AG04450 (cell line): ENCODE measurements at places on chromosomes 5 and 9. TPM values are rescaled to one million over a fixed set of nuclear protein-coding genes. Genes with fewer than 3 reads are reported as not detected.

Gene PCDHGA10
- 9.2 and 11.7 TPM in 2 replicates for polyA plus RNA-seq

Gene BARHL1
- polyA plus RNA-seq, result not detected in 2 replicates

DNA sequence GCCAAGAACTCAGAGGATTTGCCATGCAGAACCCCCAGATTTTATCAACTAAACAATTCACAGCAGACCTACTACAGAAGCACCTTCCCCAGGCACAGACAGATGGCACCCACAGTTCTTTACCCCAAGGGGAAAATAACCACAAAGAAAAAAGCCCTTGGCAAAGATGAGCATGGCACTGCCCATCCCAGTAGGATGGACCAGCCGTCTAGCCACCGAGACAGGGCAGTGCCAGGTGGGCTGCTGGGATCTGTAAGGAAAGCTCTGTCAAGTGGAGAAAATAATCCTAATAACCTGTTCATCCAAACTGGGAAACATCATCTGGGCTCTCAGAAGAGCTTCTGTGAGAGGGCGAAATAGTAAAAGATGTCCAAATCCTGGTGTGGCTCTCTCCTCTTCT is 130.0 kb downstream of the COL23A1 start:
- no peak for DNase-seq

DNA sequence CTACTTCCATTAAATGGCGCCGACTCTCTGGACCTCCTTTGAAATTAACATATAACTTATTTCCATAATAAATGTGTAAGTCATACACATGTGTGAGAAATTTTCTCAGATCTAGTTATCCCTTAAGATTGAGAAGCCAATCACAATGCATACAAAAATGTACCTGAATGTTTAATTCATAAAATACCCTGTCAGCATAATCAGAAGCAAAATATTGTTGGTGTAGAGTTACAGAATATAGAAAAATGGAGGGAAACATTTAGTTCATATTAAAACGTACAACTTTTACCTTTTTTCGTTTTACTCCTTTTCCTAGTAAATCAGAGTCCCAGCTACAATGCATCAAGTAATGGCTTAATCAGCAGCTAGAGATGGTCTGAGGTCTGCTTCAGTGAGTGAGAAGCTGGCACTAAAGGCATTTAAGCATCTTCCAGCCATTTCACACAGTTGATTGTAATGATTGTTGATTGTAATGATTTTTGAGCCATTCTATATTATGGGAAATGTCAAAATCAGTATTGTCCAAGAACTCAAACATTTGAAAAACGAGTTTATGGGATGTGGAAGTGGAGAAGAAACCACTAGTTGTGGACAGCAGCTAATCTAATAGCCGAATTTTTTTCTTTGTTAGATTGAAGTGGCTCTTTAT is 81.8 kb downstream of the ANXA1 start:
- no peak for DNase-seq

DNA sequence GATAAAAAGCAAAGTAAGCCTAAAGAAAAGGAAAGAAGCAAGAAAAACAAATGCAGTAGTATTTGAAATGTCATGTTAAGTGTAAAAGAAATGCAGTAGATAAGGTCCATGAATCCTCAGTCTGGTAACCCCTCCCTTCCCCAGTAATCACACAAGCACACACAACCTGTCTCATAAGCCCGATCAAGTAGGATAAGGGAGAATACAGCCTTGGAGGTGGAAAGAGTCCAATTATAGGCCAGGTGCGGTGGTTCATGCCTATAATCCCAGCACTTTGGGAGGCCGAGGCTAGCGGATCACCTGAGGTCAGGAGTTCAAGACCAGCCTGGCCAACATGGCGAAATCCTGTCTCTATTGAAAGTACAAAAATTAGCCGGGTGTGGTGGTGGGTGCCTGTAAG is 117.9 kb downstream of the GADD45G start:
- no peak for DNase-seq

DNA sequence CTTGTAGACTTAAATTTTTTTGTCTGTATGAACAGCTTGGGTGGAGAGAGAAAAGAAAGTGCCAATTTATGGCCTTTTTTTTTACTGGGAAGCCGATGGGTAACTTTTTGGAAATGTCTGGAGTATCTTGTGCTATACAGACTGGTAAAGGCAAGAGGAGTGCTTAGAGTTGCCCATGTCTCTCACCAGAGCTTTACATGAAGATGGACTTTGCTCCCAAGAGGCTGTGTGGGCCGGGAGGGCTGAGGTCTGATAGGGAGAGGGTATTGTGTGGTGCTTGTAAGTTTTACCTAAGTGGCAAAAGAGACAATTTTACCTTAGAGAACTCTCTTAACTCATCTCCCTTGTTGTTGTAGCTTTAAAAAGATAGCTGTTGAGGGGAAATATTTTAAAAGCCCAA is 203.2 kb downstream of the SEMA6A start:
- DNase-seq, result no peak

- DNase-seq, result no peak
These were observed 22.7 kb upstream of the ANKRD34B start for GRCh38 chr5:80592761-80593160.

DNA sequence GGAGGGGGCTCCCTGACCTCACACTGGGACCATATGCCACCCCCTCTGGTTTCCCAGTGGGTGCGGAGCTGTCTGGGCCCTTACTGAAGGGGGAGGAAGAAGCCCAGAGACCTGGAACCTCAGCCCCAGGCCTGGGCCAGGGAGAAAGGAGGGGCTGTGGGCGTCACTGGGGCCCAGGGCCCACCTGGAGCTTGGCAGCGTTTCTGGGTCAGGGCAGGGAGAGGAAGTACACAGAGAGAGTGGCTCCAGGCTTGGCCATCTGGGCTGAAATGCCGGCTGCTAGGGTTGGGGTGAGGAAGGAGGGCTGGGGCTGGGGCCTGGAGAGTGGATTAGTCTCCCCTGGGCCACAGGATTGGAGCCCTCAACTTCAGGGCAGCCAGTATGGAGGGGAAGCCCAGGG is 6.4 kb upstream of the DAB2IP start:
- DNase-seq, result no peak

DNA sequence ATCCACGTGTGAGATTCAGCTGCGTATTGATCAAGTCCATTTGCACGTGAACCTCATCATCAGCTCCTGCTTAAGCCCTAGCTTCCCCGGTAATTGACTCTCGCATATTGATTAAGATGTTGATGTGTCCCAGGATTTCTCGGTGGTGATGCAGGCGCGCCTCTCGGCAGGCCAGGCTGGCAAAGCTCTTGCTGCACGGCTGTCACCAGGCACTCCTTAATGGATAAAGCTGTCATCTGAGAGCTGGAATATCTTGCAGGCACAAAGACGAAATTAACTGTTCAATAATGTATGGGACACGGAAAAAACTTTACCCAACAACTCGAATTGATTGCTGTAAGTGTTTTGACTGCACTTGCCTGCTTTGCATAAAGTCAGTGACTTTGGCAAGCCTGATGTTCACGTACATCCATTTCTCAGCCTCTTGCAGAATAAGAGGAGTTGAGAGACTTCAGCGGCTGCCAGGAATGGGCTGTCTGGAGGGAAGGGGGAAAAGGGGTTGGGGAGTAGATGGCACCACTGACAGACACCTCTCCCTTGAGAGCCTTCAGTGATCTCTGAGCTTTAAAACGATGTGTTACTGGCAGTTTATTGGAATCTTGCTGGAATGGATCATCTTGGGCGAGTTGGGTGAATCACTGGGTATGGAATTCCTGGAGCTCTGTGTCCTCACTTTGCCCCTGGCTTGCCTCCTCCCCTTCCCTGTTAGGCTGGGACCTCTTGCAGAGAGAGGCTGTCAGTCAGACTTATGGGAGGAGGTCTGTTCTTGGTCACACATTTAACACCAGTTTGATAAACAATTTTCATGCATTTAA is 650.3 kb downstream of the CCDC171 start:
- peak; percentile 70 for DNase-seq

DNA sequence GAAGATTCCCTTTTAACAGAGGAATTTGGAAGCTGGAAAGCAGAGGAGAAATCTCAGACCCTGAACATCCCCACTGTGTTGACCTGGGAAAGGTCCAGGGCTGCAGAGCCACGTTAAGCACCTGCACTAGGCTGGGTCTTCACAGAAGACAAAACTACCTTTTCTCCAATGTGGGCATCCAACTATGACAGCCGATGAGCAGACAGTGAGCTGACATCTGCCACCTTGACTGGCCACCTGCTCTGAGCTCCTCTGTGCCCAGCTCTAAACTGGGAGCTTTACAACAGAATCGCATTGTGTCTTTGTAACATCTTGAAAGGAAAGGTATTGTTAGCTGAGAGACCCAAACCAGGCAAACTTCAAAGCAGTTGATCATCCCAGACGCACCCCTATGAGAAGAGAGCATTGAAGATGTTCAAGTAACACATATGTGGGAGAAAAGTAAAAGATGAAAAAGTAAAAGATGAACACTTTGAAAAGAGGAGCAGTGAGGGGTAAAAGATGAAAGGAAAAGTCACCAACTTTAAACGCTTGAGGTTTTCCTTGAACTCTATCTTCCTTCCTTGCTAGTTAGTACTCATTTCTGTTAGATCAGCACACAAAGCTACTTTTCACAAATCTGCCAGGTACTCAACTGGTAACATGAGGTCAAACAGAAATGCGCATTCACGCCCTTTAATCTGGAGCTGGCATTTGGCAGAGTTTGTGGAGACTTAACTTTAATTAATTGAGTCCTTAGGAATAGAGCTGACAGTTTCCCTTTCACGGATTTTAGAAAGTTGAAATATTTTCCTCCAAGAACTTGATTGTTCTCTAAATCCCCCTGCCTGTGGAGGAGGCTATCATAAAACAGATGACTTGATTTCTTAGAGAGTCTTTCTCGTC is 53.2 kb upstream of the CTXN3 start:
- DNase-seq, result no peak

GRCh38 chr9:127154003-127154389 is 31.6 kb upstream of the ANGPTL2 start:
- DNase-seq, result no peak
